Nephron progenitor cell (in vitro differentiated cells): ENCODE measurements at places on chromosomes 2 and 18.
A peak's percentile ranks its signal among the peaks of the same experiment; 100 is the strongest.

- no peak for DNase-seq
- H3K27ac ChIP-seq: no peak overlapping the region
- no peak overlapping the region for H3K4me3 ChIP-seq
- peaks cover 5% of the 10 kb centered on the region for H3K27me3 ChIP-seq
- peaks cover 30% of the 10 kb centered on the region for H3K36me3 ChIP-seq
- H3K4me1 ChIP-seq: peaks cover 32% of the 10 kb centered on the region
Measured at GRCh38 chr2:3465844-3466481, 53.4 kb downstream of the ADI1 start.

- peaks cover 1% of the 10 kb centered on the region for H3K27me3 ChIP-seq
- H3K4me3 ChIP-seq: no peak overlapping the region
- no peaks in the 10 kb centered on the region for H3K4me1 ChIP-seq
- DNase-seq: no peak
- H3K36me3 ChIP-seq: peaks cover 12% of the 10 kb centered on the region
- H3K27ac ChIP-seq: peak overlapping the region; percentile 30
Measured at GRCh38 chr2:23791030-23791429, 135.9 kb downstream of the ATAD2B start.

GRCh38 chr2:28292491-28292890 lies 100.2 kb upstream of the FOSL2 start:
- H3K4me3 ChIP-seq: no peak overlapping the region
- DNase-seq: no peak

GRCh38 chr2:2520401-2520811 lies 189.3 kb upstream of the MYT1L start:
- no peak for DNase-seq
- peaks cover 16% of the 10 kb centered on the region for H3K4me1 ChIP-seq
- peaks cover 27% of the 10 kb centered on the region for H3K27me3 ChIP-seq

DNA sequence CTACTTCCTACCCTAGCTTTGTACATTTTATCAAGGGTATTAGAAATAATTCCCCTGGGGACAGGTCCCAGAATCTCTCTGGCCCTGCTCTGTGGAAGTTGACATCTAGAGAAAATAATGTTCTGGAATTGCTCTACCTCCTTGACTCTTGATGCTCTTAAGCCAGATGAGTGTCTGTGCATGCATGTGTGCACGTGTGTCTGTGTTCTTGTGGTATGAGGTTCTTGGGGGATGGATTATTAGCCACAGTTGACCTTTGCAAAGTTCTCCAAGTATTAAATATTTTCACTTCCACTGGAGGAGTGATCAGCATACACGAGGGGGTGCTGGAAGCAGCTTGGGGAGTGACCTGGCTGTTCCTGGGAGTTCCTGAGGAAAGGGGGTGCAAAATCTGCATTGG lies 61.2 kb upstream of the PELI1 start:
- H3K27ac ChIP-seq: no peak overlapping the region
- H3K36me3 ChIP-seq: no peaks in the 10 kb centered on the region
- peaks cover 3% of the 10 kb centered on the region for H3K27me3 ChIP-seq
- H3K4me1 ChIP-seq: peaks cover 44% of the 10 kb centered on the region

GRCh38 chr18:62524440-62525200 lies 1.8 kb downstream of the ZCCHC2 start:
- peaks cover 39% of the 10 kb centered on the region for H3K4me1 ChIP-seq
- no peaks in the 10 kb centered on the region for H3K36me3 ChIP-seq
- H3K4me3 ChIP-seq: peak overlapping the region; percentile 88
- H3K27me3 ChIP-seq: peaks cover 34% of the 10 kb centered on the region
- peak; percentile 71 for DNase-seq

DNA sequence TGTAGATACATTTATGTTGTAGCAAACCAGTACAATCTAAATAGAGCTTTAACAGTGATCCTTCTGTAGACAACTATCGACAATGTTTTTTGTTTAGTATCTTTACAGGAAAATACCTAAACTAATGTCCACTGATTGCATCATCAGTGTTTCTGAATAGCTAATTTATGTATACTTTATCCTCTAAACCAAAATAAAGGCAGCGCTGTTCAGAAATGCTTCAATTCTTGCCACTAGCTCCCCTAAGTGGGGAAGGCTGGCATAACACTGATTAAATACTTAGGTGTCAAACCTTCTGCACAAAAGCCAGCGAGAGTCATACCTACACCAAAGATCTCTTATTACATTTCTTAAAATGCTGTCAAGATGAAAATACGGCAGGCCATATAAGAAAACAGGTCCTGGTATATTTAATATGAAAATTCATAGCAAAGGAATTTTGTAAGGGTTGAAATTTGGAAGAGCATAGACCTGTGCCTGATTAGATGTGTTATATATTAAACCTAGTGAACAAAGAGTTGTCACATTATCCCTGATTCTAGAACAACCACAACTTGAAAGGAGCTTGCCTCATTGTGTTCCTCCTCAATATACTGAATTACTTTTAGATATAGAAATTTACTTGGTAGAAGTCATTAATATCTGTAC lies 1693.4 kb upstream of the SLC39A10 start:
- H3K4me1 ChIP-seq: peaks cover 8% of the 10 kb centered on the region
- H3K27me3 ChIP-seq: no peaks in the 10 kb centered on the region
- no peaks in the 10 kb centered on the region for H3K36me3 ChIP-seq
- H3K27ac ChIP-seq: no peak overlapping the region

DNA sequence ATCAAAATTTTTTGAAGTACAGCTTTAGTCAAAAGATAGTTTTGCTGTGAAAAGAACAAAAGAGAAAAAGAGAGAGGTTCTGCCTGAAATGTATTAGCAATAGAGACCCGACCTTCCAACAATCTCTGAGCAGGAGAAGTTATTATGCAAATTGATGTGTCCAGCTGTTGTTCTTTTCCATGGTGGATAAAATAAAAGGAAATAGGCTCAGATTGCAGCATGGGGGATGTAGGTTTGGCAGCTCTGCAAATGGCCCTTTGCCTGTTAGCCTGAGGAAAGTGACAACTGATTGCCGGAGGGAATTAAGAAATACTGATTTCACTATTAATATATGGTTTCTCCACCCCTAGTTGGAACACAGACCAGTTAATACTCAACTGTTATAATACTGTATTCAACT lies 1283.2 kb upstream of the NXPH2 start:
- H3K4me1 ChIP-seq: no peaks in the 10 kb centered on the region

DNA sequence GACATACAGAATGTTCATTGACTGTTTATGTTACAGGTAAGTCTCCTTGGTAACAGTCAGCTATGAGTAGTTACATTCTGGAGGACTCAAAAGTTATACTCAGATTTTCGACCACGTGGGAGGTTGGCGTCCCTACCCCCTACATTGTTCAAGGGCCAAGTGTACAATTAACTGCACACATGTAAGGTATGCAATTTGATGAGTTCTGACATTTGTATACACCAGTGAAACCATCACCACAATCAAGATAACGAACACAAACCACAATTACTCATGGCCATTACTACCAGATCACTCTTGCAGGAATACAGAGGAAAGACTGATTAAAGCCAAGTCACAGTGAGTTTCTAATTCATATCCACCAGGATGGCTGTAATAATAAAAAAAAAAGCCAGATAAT lies 39.6 kb upstream of the LDLRAD4 start:
- peaks cover 25% of the 10 kb centered on the region for H3K27me3 ChIP-seq
- H3K36me3 ChIP-seq: no peaks in the 10 kb centered on the region
- peaks cover 21% of the 10 kb centered on the region for H3K4me1 ChIP-seq
- no peak for DNase-seq

DNA sequence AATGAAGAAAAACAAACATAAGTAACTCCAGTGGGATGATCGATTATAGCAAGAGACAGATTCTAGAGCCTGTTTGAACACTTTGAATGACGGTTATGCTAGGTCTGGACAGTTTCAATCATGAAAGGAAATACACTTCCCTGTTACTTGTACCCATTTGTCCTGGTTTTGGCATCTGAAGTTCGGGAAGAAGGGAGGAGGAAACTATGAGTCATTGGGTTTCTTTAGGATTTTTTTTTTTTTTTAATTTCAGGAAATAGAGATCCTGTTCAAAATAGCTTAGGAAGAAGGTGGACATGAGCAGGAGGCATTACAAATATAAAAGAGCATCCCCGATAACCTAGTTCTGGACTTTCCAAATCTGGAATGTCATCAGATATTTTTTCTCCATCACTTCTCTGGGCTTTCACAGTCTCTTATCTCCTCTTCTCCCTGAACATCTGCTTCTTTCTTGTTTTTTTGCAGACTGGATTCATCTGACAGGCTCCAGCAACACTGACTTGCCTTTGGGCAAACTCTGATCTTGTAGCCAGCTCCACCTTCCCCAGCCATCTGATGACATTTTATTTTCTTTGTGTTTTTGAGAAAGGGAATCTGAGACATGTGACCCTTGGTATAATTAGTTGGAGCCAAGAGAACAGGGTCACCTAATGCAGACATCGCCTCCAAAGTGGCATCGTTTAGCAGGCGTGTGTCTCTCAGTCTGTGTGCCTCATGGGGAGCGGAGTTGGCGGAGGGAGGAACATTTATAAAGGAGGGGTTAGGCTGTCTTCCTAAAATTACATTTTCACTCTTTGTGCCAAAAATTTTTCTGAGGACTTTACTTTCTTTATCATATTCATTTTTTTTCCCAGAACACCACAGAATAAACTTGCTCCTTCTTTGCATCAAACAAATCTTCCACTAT lies 195.3 kb upstream of the EPHA4 start:
- peaks cover 15% of the 10 kb centered on the region for H3K4me1 ChIP-seq
- no peaks in the 10 kb centered on the region for H3K27me3 ChIP-seq
- H3K36me3 ChIP-seq: no peaks in the 10 kb centered on the region
- peak overlapping the region; percentile 49 for H3K27ac ChIP-seq

GRCh38 chr2:240284503-240285259 lies 144.2 kb upstream of the OTOS start:
- H3K36me3 ChIP-seq: no peaks in the 10 kb centered on the region
- H3K4me1 ChIP-seq: peaks cover 11% of the 10 kb centered on the region
- H3K27ac ChIP-seq: no peak overlapping the region
- no peak overlapping the region for H3K4me3 ChIP-seq
- peaks cover 30% of the 10 kb centered on the region for H3K27me3 ChIP-seq

DNA sequence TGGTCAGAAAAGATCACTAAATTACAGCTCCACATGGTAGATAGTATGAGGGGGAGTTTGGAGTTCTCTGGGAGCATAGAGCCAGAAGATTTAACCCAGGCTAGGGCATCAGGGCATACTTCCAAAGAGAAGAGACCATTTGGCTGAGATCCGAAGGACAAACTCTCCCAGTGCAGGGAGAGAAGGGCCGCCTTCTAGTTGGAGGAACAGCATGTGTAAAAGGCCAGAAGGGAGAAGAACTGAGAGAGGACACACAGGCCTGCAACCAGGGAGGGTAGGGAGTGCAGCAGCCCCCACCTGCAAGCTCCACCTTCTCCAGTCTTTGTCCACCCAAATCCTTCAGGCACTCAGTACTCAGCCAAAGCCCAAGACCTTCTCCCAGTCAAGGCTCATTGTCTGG lies 182.0 kb downstream of the GFPT1 start:
- H3K4me3 ChIP-seq: no peak overlapping the region
- peaks cover 5% of the 10 kb centered on the region for H3K4me1 ChIP-seq
- no peak overlapping the region for H3K27ac ChIP-seq
- H3K27me3 ChIP-seq: no peaks in the 10 kb centered on the region

- no peak for DNase-seq
- H3K27me3 ChIP-seq: peaks cover 3% of the 10 kb centered on the region
- peaks cover 56% of the 10 kb centered on the region for H3K36me3 ChIP-seq
Measured at GRCh38 chr18:23542461-23542860, 39.1 kb downstream of the RMC1 start.

DNA sequence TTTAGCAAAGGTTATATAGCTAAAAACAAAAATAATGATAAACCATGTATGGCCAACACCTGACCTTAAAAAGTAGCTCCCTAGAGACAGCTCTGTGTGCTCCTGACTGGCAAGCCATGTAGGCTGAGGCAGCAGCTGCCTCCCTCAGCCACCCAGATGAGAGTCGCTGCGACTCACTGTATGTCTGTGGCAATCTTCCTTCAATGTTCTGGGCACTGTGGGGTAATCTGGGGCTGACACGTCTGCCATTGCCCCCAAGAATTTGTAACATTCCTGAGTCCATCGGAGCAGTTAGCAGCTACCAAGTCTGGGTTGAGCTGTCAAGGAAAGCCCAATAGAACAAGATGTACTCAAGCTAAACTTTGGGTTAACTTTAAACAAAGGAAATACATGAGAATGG lies 106.4 kb upstream of the DAPL1 start:
- no peak for DNase-seq
- no peak overlapping the region for H3K27ac ChIP-seq
- peaks cover 40% of the 10 kb centered on the region for H3K4me1 ChIP-seq
- no peaks in the 10 kb centered on the region for H3K27me3 ChIP-seq
- no peaks in the 10 kb centered on the region for H3K36me3 ChIP-seq

GRCh38 chr18:71105078-71105819 lies 816.4 kb downstream of the SOCS6 start:
- DNase-seq: no peak
- no peaks in the 10 kb centered on the region for H3K27me3 ChIP-seq
- H3K4me3 ChIP-seq: no peak overlapping the region
- no peaks in the 10 kb centered on the region for H3K4me1 ChIP-seq
- H3K36me3 ChIP-seq: no peaks in the 10 kb centered on the region

- no peak overlapping the region for H3K27ac ChIP-seq
- DNase-seq: peak; percentile 27
- H3K36me3 ChIP-seq: no peaks in the 10 kb centered on the region
- peaks cover 7% of the 10 kb centered on the region for H3K27me3 ChIP-seq
- H3K4me3 ChIP-seq: no peak overlapping the region
Measured at GRCh38 chr18:47381975-47382570, 130.6 kb upstream of the SKOR2 start.

DNA sequence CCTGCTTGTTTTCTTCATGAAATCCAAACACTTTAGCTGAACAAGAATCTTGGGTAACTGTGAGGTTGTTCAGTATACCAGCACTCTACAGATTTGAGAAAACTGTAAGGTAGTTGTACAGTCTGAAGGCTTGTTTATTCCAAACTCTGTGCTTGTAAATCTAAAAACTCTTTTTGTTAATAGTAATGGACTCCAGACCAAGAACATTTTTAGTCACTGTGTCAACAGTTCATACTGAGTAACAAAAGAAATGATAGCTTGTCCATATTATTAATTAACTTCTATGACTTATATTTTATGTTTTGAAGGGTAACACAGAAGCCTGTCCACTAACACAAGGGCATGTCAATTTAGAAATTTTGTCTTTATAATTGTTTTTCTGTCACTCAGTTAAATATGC lies 72.2 kb upstream of the KYNU start:
- H3K27ac ChIP-seq: no peak overlapping the region
- no peaks in the 10 kb centered on the region for H3K36me3 ChIP-seq
- H3K4me1 ChIP-seq: no peaks in the 10 kb centered on the region
- no peak overlapping the region for H3K4me3 ChIP-seq
- DNase-seq: no peak
- H3K27me3 ChIP-seq: no peaks in the 10 kb centered on the region
